ENCODE measurements at places on chromosomes 2 and 18.

GRCh38 chr2:136534811-136535210 is 230.5 kb upstream of the THSD7B start:
- H3K4me1 ChIP-seq: no peaks in the 10 kb centered on the region
- no peaks in the 10 kb centered on the region for H3K27me3 ChIP-seq
- H3K27ac ChIP-seq: no peak overlapping the region
- H3K4me3 ChIP-seq: no peak overlapping the region
- no peaks in the 10 kb centered on the region for H3K36me3 ChIP-seq
- DNase-seq: no peak

- H3K4me3 ChIP-seq: no peak overlapping the region
- no peak overlapping the region for H3K27ac ChIP-seq
- no peak for DNase-seq
- no peaks in the 10 kb centered on the region for H3K27me3 ChIP-seq
- H3K36me3 ChIP-seq: no peaks in the 10 kb centered on the region
Observed at GRCh38 chr2:25430556-25430955, 88.8 kb upstream of the DNMT3A start.

- no peak overlapping the region for H3K4me3 ChIP-seq
- DNase-seq: no peak
- H3K36me3 ChIP-seq: no peaks in the 10 kb centered on the region
Observed at GRCh38 chr2:152974146-152974545, 255.7 kb downstream of the ARL6IP6 start.

GRCh38 chr18:55073834-55074233 is 114.6 kb upstream of the CCDC68 start:
- no peaks in the 10 kb centered on the region for H3K27me3 ChIP-seq
- H3K4me1 ChIP-seq: no peaks in the 10 kb centered on the region
- no peaks in the 10 kb centered on the region for H3K36me3 ChIP-seq
- DNase-seq: no peak
- no peak overlapping the region for H3K4me3 ChIP-seq
- no peak overlapping the region for H3K27ac ChIP-seq

DNA sequence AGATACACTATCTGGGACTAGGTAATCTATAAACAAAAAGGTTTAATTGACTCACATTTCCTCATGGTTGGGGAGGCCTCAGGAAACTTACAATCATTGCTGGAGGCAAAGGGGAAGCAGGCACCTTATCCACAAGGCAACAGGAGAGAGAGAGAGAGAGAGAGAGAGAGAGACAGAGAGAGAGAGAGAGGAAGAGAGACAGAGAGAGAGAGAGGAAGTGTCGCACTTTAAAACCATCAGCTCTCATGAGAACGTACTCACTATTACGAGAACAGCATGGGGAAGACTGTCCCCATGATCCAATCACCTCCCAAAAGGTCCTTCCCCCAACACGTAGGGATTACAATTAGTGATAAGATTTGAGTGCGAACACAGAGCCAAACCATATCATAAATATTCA is 253.5 kb upstream of the TRIB2 start:
- DNase-seq: no peak
- H3K4me1 ChIP-seq: peaks cover 4% of the 10 kb centered on the region
- H3K4me3 ChIP-seq: no peak overlapping the region
- no peaks in the 10 kb centered on the region for H3K27me3 ChIP-seq

- H3K4me1 ChIP-seq: no peaks in the 10 kb centered on the region
- DNase-seq: no peak
- H3K4me3 ChIP-seq: no peak overlapping the region
- no peaks in the 10 kb centered on the region for H3K27me3 ChIP-seq
- H3K27ac ChIP-seq: no peak overlapping the region
Observed at GRCh38 chr18:1150344-1150743, 245.7 kb downstream of the ADCYAP1 start.

DNA sequence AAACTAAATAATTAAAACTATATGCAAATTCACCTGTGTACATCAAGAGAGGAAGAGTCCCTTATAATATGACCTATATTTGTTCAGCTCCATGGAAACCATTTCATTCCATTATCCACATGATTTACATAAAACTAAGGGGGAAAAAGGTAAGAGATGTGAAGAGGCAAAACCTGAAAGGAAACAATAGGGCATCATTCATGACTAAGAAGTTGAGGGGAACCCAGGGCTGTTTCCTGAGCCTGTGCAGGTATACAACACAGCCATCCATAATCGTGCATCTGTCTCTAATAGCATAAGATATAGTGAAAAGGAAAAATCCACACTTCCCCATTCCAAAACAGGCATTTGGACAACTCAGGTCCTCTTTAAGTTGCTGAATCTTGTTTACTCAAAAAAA is 151.3 kb downstream of the NR4A2 start:
- no peak for DNase-seq
- no peak overlapping the region for H3K27ac ChIP-seq
- no peak overlapping the region for H3K4me3 ChIP-seq
- no peaks in the 10 kb centered on the region for H3K36me3 ChIP-seq

DNA sequence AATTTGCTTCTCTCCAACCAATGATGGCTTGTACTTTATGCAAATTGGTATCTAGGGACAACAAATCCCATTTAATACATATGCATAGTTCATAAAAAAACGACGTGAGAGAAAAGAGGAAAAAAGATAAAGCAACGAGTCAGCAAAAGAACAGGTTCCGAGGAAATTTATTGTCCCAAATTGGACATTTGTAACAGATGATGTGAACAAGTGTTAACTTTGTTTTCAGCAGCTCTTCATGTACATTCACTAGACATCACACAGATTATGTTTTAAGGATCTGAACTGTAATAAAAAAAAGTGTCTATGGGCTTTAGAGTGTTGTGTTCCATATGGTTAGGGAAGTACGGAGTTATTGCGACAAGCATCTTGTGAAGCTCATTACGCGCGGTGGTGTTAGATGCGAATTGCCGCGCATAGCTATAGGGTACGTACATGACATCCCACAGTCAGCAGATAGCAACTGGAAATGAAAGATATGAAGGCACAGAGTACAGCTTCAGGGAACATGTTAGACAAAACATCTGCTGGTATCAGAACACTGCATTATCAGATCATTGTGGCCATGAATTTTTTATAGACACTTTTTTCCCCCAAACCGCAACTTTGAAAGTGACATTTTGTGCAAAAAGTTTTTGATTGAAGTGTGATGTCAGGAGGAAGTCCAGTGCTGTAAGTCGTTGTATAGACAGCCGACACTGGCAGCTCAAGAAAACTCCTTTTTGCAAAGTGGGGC is 1073.1 kb upstream of the FANCL start:
- H3K4me3 ChIP-seq: no peak overlapping the region
- H3K4me1 ChIP-seq: no peaks in the 10 kb centered on the region
- no peaks in the 10 kb centered on the region for H3K27me3 ChIP-seq
- no peak overlapping the region for H3K27ac ChIP-seq
- no peaks in the 10 kb centered on the region for H3K36me3 ChIP-seq
- DNase-seq: no peak

DNA sequence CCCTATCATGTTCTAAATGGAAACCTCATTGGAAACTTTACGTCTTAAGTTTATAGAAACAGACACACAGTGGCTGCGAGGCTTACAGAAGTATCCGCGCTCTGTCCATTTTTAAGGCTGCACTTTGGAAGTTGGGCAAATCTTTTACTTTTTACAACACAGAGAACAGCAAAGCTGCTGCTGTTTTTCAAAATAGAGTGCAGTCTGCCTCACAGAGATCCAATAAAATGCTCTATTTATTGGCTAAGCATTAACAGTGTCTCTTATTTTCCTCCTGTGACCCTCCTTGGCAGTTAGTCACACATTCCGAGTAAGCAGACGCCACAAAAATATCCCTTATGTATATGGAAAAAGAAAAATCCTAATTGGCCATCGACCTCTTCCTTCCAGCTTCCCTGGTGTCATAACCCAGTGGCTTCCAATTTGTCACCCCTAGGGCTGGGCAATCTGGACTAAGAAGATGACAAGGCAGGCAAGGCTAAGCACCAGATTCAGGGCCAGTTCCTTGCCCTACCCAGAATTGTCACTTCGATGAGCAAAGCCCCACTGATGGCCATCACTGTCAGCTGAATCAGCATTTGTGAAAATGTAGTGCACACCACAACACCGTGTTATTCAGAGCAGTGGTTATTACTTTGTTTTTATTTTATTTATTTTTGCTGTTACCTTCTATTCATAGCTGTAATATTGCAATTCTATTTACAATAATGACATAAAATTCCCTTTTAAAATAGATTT is 47.7 kb upstream of the MEIS1 start:
- no peaks in the 10 kb centered on the region for H3K27me3 ChIP-seq
- no peaks in the 10 kb centered on the region for H3K36me3 ChIP-seq
- no peaks in the 10 kb centered on the region for H3K4me1 ChIP-seq
- no peak overlapping the region for H3K27ac ChIP-seq

GRCh38 chr2:44651974-44652373 is 289.5 kb upstream of the SIX3 start:
- no peaks in the 10 kb centered on the region for H3K4me1 ChIP-seq
- no peaks in the 10 kb centered on the region for H3K36me3 ChIP-seq
- DNase-seq: no peak
- no peak overlapping the region for H3K27ac ChIP-seq

- peaks cover 19% of the 10 kb centered on the region for H3K4me1 ChIP-seq
- no peak overlapping the region for H3K4me3 ChIP-seq
- no peaks in the 10 kb centered on the region for H3K27me3 ChIP-seq
Observed at GRCh38 chr18:23213200-23213599, 77.9 kb downstream of the CABLES1 start.

GRCh38 chr18:2572171-2572569 is 813 bp downstream of the NDC80 start:
- H3K36me3 ChIP-seq: no peaks in the 10 kb centered on the region
- H3K27ac ChIP-seq: no peak overlapping the region
- peak overlapping the region; percentile 71 for H3K4me3 ChIP-seq

DNA sequence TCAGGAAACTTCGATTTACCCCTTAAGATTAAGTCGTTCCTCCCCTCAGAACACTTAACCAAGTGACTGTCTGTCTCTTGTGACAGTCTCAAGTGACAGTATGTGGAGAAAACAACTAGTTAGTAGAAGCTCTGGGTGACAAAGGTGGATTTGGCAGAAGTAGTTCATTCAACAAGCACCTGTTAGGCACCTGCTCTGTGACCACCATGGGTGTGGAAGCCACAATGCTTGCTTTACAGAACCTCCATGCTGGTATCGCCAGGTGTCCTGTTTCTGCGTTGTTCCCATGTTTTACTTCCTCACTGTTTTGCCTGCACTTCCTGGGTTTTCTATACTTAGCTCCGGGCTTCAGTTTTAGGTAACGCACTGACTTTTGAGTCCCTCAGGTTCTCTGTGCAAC is 337.4 kb upstream of the DCC start:
- H3K36me3 ChIP-seq: no peaks in the 10 kb centered on the region
- no peak overlapping the region for H3K27ac ChIP-seq
- DNase-seq: no peak
- H3K4me1 ChIP-seq: peaks cover 2% of the 10 kb centered on the region
- no peaks in the 10 kb centered on the region for H3K27me3 ChIP-seq

DNA sequence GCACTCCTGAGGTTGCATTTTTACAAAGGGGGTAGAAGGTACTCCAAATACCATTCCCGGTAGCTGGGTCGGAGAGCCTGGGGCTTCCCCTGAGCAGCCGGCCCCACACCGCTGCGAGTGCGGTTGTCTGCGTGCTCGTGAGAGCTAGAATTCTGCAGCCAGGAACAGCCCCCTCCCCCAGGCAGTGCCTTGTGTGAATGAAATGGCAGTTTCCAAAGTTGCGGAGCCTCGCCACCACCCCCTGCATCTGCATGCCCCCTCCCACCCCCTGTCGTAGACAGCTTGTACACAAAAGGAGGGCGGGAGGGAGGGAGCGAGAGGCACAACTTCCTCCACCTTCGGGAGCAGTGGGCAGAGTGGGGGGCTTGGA is 1.1 kb downstream of the MYCN start:
- peak overlapping the region; percentile 43 for H3K4me3 ChIP-seq
- DNase-seq: peak; percentile 6
- peaks cover 48% of the 10 kb centered on the region for H3K4me1 ChIP-seq
- H3K27ac ChIP-seq: no peak overlapping the region
- no peaks in the 10 kb centered on the region for H3K36me3 ChIP-seq
- H3K27me3 ChIP-seq: no peaks in the 10 kb centered on the region

GRCh38 chr2:227000123-227000522 is 163.9 kb downstream of the COL4A4 start:
- no peak overlapping the region for H3K4me3 ChIP-seq
- no peaks in the 10 kb centered on the region for H3K4me1 ChIP-seq
- DNase-seq: no peak
- no peaks in the 10 kb centered on the region for H3K36me3 ChIP-seq

- H3K27me3 ChIP-seq: no peaks in the 10 kb centered on the region
- H3K4me3 ChIP-seq: no peak overlapping the region
- no peaks in the 10 kb centered on the region for H3K36me3 ChIP-seq
- DNase-seq: no peak
- no peaks in the 10 kb centered on the region for H3K4me1 ChIP-seq
- no peak overlapping the region for H3K27ac ChIP-seq
Observed at GRCh38 chr18:4119127-4119648, 335.9 kb downstream of the DLGAP1 start.

- no peak for DNase-seq
- no peaks in the 10 kb centered on the region for H3K36me3 ChIP-seq
- no peak overlapping the region for H3K27ac ChIP-seq
Observed at GRCh38 chr2:3222636-3223035, 155.0 kb downstream of the EIPR1 start.

GRCh38 chr2:101311696-101312017 is 3.2 kb upstream of the RNF149 start:
- no peaks in the 10 kb centered on the region for H3K27me3 ChIP-seq
- peak overlapping the region; percentile 94 for H3K27ac ChIP-seq
- no peaks in the 10 kb centered on the region for H3K36me3 ChIP-seq
- DNase-seq: no peak

GRCh38 chr2:122340246-122340645 is 584.8 kb downstream of the TSN start:
- H3K4me1 ChIP-seq: no peaks in the 10 kb centered on the region
- no peaks in the 10 kb centered on the region for H3K27me3 ChIP-seq
- no peak overlapping the region for H3K4me3 ChIP-seq
- no peak for DNase-seq
- H3K27ac ChIP-seq: no peak overlapping the region

GRCh38 chr2:215966274-215966673 is 47.1 kb downstream of the MREG start:
- H3K27ac ChIP-seq: no peak overlapping the region
- DNase-seq: no peak
- no peaks in the 10 kb centered on the region for H3K27me3 ChIP-seq
- no peak overlapping the region for H3K4me3 ChIP-seq

DNA sequence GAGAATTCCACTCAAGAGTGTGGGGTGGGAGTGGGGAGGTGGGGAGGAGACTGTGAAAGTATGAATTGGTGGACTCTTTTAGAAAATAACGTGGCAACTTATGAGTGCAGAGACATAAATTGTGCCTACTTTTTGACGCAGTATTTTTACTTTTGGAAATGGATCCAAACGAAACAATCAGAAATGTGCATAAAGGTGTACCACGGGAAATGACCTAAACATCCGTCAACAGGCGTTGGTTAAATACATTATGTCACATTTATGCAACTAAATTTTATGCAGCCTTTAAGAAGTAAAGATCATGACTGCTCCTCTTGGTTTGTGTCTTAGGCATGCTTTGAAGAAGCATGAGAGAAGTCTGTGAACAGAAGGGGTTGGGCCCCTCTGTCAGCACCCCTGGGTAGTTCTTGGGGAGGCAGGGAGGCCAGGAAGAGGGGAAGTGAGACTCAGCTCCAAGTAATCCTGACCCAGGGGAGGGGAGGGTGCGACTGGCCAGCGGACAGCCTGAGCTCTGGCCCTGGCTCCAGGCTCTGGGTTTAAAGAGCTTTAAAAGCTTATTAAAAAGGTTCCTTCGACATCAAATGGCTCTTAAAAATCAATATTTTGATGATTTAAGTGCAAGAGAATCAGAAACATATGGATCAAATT is 126.4 kb upstream of the HAAO start:
- H3K27ac ChIP-seq: peak overlapping the region; percentile 73
- no peak for DNase-seq
- H3K36me3 ChIP-seq: no peaks in the 10 kb centered on the region
- no peak overlapping the region for H3K4me3 ChIP-seq
- peaks cover 19% of the 10 kb centered on the region for H3K4me1 ChIP-seq

All from upper lobe of left lung (tissue), 6 donors.